Stimulated activated CD4-positive, alpha-beta T cell treated with anti-CD3 and anti-CD28 coated beads, Interleukin-12 subunit alpha, Interleukin-12 subunit beta, amount 100 ng/mL, for 4 hours (primary cell): ENCODE measurements at places on chromosomes 5 and 9.

GRCh38 chr5:126975796-126976195, 54.6 kb downstream of the MARCHF3 start:
- no peak for DNase-seq

DNA sequence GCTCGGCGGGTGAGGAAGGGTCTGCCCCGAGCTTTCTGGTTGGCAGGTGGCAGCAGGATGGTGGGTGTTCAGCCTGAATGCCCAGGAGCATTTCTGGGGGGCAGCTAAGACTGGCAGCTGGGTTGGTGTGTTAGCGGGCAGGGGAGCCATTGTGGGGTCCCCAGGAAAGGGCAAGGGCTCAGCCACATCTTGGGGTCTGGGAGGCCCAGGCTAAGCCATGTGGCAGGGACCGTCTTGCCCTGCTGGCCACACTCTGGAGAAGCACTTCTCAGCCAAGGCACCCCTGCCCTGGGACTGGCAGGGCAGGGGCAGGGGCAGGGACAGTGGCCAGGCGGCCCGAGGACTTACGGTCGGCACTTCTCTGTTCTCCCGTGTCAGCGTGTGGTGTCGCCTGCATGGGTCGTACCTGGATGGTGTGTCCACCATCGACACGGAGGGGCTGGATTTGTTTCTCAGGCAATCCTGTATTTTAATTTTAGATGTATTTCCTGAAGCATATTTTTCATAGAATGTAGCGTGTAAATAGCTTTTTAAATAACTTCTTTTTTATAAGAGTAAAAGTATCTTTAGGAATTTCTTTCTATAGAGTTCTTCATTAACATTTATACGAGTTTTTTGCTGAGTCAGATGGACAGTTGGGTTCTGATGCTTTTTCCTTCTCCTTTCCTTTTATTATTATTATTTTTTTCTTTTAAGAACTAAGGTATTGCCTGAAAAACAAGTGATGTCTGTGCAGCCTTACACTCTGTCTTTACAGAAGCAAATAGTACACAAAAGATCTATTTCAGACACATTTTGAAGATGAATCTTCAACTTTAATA, 102.0 kb downstream of the PHF2 start:
- DNase-seq: no peak

DNA sequence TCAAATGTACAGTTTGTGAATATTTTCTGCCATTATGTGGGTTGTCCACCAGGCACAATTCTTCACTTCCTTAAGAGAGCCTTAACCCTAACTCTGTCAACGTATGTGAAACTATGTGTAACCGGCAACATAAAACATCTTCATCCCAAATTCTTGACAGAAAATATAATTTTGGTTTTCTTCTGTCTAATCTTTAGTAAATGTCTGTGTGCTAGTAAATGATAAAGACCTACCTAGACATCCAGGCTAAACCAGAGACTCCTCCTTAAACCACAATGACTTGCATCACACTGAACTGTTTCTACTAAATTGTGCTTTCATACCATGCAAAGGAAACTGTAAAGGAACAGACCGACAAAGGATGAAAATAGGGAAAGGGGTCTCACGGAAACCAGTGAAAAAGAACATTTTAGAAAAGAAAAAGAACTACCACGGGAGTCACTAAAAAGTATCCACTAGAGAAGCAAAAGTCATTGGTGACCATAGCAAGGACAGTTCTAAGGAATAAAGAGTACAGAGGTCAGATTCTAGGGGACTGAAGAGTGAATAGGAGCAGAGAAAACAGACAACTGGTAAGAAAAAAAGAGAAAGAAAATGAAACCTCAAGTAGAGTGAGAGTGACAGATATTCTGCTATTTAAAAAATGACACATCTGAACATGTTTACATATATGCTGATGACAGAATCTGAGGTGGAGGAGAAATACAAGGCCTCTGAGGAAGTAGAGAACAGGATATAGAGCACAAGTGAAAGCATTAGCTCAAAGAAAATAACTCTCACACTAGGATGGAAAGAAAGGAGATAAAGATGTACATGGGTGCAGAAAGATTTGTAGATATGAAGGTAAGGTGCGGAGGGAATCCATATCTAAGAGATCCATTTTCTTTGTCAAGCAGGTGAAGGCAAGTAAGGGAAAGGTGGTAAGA, 49.4 kb downstream of the FNIP1 start:
- no peak for DNase-seq

GRCh38 chr5:120124961-120125360, 339.1 kb upstream of the PRR16 start:
- DNase-seq: no peak

DNA sequence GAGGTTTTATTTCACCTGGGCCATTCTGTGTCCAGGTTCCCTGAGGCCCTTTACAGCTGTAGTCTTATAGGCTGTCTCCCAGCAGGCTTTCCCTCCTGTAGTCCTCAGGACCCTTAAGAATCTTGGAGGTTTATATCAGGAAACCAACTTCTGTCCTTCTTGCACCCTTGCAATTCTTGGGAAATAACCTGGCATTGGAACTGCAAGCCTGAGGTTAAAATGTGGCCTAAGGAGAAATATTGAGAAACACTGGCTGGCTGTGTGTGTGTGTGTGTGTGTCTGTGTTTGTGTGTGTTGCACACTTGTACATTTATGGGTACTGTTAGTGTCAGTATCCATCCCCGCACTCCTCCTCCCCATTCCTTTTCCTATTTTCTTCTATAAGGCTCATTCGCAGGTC, 168.9 kb downstream of the PAPPA start:
- DNase-seq: no peak

GRCh38 chr9:134178394-134178767, 14.0 kb upstream of the RNU6ATAC start:
- DNase-seq: no peak

- DNase-seq: no peak
Measured at GRCh38 chr5:108911055-108911454, 163.4 kb downstream of the FER start.

- no peak for DNase-seq
Measured at GRCh38 chr9:79858508-79858907, 286.7 kb downstream of the TLE4 start.

- DNase-seq: no peak
Measured at GRCh38 chr5:15719784-15720183, 219.8 kb downstream of the FBXL7 start.

DNA sequence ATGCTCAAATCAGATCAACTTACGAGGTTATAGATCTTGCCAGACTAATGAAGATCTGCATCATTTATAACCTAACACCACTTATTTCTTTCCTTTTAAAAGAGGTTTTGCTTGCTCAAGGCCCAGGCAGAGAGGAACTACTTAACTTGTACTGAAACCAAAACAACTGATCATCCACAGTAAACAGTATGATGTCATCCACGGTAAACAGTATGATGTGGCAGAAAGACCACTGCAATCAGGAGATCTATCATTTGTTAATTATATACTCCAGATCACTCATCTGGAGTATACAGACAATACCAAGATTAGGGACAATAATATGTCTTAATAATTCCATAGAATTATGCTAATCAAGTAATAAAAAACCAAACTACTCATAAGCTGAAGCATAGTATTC, 116.8 kb downstream of the ADAMTS6 start:
- DNase-seq: no peak

GRCh38 chr5:143002459-143003327, 232.5 kb downstream of the ARHGAP26 start:
- DNase-seq: no peak

DNA sequence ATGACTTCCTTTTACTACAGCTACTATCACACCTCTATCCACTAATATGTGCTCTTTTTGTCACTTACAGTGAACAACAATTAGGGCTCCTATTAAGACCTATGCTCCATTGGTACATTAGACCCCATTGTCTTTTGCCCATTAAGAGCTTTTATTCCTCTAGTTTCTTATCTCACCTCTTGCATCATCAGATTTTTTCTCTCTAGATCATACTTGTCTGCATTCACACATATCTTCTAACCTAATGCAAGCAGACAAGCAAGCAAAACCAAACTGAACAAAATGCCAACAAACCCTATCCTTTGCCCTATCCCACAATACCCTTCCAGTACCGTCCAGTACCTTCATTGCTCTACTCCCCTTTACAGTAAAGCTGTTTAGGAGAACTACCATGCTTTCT, 10.1 kb upstream of the RBM27 start:
- no peak for DNase-seq
